ENCODE measurements at places on chromosomes 4 and X.
A peak's percentile ranks its signal among the peaks of the same experiment; 100 is the strongest.

- DNase-seq, result no peak
Measured at GRCh38 chr4:72666910-72667309, 97.9 kb upstream of the ADAMTS3 start.

DNA sequence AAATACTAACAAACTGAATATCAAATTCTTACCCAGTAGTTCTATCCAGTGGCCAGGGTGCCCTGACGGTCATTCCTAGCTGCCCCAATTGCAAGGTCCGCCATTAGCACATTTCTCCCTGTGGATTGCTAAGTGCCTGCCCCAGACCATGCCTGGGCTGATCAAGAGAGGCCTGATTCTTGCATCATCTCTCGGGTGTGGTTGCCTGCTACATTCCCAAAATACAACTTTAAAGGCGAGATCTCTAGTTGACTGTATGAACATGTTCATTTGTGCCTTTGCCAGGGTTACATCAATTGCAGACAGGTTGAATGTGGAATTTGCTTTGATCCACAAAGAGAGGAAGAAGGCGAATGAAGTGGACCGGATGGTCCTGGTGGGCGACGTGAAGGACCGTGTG is 28.0 kb downstream of the PRPS2 start:
- DNase-seq, result no peak

GRCh38 chr4:127364397-127364796 is 268.4 kb upstream of the INTU start:
- no peak for DNase-seq

DNA sequence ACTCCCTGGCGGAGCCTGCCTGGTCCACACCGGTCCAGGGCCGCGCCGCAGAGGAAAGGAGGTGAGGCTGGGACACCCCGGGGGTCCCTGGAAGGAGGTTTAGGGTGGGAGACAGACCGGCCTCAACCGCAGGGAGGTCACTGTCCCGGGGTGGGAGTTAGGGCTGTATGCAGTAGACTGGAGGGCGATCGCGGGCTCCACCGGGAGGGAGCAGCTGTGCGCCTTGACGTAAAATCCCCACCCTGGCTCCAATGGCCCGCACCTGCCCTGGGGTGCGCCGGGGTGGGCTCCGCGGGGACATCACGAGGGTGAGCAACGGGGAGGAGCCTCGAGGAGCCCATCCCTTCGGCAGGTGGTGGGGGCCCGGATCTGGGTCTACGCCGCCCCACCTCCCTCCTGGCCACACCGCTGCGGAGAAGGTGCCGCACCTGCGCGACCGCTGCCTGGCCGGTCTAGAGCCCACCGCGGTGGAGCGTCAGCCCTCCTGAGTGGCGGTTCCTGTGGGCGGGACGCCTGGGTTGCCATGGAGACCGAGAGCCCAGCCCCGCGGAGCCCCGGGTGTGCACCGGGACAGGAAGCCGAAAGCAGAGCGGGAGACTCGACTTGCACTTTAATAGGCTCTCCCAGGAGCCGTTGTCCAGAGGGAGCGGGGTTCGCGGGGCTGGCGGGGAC is 105.1 kb downstream of the ADRA2C start:
- no peak for DNase-seq

GRCh38 chrX:12162420-12162819 is 24.1 kb downstream of the FRMPD4 start:
- no peak for DNase-seq

DNA sequence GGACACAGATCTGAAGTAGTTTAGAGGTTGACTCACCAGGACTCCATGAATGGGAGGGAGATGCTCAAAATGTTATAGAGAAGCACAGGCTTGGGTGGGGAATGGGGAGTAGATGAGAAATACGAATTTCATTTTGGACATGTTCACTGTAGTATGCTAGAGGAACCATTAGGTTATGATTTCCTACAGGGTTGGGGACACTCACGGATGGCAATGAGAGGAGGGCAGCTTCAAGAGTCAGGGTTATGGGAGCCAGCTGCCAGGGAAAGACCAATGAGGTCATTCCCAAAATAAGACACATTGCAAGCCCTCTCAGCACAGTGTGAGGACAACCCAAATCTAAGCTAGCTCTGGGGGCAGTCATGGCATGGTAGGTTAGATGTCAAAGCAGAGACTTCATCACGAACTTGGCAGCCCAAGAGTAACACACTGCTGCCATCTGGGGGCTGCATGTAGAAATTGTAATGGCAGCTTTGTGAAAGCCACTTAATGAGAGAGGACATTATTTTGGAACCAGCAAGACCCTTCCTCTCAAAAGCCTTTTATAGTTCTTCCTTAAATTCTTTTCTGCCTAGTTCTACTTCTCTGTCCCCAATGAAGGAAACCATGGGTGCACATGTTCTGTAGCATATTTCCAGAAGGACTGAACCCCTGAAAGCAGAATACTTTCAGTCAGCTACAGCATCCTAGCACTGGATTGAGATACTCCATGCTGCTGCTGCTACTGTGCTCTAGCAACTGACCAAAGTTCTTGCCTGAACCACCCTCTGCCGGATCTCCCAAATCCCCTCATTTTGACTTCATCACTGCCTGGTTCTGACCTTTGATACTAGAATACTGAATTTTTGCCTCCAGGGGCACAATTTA is 16.2 kb upstream of the ZCCHC12 start:
- DNase-seq, result no peak

DNA sequence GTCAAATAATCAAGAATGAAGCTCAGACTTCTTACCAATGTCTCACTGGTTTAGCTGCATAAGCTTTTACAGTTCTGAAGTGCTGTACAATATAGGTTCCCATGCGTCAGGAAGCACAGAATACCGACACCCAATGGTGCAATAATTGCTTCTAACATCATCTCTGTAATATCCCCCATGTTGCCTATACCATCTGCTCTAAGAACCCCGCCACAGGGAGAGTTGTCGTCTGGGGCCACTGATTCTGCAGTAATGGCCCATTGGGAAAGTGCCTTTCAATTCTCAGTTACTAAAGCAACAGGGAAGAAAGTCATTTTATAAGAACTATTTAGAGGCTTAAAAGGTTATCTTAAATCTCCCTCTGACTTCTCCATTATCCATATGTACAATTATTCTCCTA is 94.9 kb downstream of the GLRA3 start:
- DNase-seq, result no peak

- DNase-seq, result no peak
Measured at GRCh38 chr4:15968551-15969300, 5.8 kb upstream of the FGFBP2 start.

- DNase-seq, result no peak
Measured at GRCh38 chr4:36997727-36998126, 246.8 kb upstream of the NWD2 start.

GRCh38 chrX:17713288-17713687 is 24.0 kb upstream of the SCML1 start:
- DNase-seq, result no peak

DNA sequence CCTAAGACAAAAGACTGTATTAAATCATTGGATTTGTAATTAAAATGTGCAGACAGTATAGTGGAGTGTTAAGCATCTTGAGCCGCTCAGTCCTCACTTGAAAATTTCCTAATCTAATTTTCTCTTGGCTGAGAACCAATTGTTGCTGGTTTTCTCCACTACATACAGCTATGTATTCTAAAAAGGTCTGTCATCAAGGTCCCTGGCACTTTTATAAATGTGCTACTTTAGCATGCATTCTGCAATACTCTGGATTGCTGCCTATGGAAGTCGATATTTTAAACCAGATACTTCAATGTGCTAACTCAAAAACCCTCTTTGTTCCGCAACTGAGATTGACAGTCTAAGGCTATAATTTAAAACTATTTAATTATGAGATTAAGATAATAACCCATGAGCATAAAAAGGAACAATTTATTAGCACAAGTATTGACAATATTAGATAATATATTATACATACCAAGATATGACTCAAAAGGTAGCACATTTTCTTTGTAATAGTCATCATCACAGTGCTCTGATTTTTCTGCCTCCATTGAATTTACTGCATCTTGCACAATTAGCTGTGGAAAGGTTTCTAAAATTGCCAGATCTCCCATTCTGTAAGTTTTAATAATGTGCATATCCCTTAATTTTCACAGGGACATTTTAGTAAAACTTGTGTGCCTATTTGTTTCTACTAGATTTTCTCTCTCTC is 815.1 kb downstream of the ADGRL3 start:
- no peak for DNase-seq

GRCh38 chr4:187178084-187178483 is 454.4 kb upstream of the FAT1 start:
- DNase-seq, result no peak

DNA sequence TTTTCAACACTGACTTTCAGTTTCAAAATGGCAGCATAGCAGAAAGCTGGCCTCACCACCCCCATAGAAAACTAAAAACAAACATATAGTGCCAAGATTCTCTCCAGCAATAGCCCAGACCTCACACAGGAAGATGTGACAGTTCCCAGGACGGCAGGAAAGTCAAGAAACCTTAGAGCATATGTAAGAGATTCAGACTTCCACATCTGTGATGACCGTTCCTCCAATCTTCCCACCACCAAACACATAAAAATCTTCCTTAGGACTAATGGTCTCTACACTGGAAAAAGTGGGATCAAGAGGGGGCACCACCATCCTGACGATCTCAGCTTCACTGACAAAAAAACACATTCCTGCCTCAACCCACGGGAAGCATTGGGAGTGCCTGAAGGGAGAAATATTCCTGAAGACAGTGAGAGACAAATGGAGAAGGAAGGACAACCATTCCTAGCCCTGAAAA is 134.1 kb upstream of the CPXCR1 start:
- DNase-seq, result no peak

DNA sequence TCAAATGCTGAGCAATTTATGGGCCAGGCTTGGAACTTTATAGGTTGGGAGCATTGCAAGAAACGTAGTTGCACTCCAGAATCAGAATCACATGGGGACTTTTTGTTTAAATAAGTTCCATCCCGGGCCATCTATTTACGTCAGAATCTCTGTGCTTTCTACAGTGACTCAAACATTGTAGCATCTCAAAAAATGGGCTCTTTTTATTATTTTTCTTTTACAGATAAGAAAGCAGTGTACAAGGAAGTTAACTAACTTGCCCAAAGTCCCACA is 10.2 kb downstream of the CC2D2A start:
- no peak for DNase-seq

GRCh38 chr4:165698272-165698671 is 174.8 kb upstream of the TLL1 start:
- DNase-seq, result no peak

DNA sequence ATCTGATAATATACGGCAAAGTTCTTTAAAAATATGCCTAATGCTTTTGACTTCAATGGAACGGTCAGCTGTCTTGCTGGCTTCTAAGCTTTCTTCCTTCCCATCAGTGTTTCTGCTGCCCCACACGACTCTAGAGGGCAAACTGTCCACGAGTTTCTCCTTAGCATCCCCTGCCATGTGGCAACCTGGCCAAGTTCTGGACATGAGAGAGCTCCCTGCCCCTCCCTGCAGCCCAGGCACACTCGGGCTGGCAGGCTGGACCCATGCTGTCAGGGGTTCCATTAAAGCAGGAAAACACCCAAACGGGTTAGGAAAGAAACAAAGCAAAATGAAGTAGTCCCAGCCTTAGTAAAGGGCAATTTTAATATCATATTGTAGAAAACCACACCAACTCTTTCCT is 38.8 kb downstream of the KDR start:
- no peak for DNase-seq

GRCh38 chr4:78345237-78345636 is 206.3 kb upstream of the ANXA3 start:
- no peak for DNase-seq

GRCh38 chr4:73006286-73006990 is 63.1 kb downstream of the COX18 start:
- no peak for DNase-seq

- no peak for DNase-seq
Measured at GRCh38 chr4:89868276-89868675, 26.4 kb upstream of the MMRN1 start.

DNA sequence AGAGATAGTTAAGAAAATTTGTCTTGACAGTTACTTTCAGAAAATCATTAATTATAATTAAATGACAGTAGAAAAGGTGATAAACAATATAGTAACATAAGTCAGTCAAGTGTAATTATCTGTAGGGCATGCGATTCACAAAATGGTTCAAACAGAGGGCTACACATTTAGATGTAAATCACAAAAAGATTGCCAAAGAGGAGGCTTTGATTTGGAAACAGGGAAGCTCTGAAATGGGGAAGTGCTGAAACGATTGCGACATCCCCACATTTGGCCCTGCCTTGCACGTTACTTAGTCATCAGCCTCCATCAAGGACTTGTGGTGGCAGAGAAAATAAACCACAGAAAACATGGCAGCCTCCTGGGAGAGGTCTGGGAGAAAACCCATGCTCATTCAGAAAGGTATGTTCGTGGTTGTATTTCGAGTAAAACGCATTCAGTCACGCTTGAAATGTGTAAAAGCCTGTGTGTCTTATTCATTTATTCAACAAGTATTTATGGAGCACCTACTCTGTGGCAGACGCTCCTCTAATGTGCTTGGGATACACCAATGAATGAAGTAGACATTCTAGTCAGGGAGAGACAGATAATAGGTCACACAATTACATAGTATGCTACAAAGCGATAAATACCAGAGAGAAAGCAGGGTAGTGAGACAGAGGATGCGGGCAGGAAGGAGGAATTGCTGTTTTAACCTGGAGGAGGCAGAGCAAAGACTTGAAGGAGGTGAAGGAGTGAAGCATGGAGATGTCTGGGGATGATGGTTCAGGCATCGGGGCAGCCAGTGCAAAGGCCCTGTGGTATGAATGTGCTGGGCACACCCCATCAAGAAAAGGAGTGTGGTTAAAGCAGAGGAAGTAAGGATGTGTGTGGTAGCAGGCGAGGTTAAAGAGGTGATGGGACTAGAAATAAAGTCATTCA is 7.8 kb downstream of the RBM47 start:
- peak; percentile 15 for DNase-seq

- no peak for DNase-seq
Measured at GRCh38 chr4:98505992-98506391, 152.4 kb downstream of the TSPAN5 start.

DNA sequence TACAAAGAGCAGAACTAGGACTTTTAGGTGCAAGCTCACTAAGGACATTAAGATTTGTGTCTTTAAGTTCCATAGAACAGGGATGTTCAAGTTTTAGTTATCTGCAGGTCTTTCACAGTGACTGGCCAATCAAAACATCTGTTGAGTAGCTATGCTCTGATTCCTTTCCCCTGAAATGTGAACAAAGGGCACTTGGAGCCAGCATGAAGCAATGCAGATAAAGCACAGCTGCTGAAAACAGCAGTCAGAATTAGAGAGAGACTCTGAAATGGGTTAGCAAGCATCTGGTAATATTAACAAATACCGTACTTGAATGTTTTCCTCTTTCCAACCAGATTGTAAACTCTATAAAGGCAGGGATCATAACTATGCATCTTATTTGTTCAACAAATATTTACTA is 276.9 kb downstream of the RAB28 start:
- DNase-seq, result no peak

GRCh38 chr4:177191586-177191985 is 118.1 kb upstream of the NEIL3 start:
- no peak for DNase-seq

DNA sequence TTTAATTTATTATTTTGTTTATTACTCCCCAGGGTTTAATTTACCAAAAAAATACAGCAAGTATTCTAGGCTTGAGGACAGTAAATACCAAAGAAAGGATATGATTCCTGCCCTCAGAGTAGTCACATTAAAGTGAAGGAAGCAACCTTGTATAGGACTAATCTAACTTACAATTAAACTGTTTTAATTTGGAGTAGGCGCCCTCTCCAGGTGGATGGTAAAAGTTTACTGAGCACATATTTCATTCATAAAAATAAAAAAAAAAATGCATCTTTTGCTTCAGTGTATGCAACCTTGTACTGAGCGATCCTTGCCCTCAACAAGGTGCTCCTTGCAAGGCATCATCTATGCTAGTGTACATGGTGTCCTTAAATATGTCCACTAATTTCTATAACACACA is 72.0 kb upstream of the MAGEB16 start:
- DNase-seq, result no peak

GRCh38 chr4:3290476-3290875 is 2.3 kb upstream of the RGS12 start:
- no peak for DNase-seq
